ENCODE measurements at places on chromosomes 4 and X. TPM values are rescaled to one million over a fixed set of nuclear protein-coding genes. Genes with fewer than 3 reads are reported as not detected.

GRCh38 chr4:105622269-105622668 lies 69.8 kb downstream of the ARHGEF38 start:
- no peak overlapping the region for H3K4me3 ChIP-seq
- no peaks in the 10 kb centered on the region for H3K27me3 ChIP-seq
- H3K27ac ChIP-seq, result no peak overlapping the region
- peaks cover 23% of the 10 kb centered on the region for H3K4me1 ChIP-seq
- no peak for DNase-seq

Gene IGSF1
- 0.37 TPM for total RNA-seq

DNA sequence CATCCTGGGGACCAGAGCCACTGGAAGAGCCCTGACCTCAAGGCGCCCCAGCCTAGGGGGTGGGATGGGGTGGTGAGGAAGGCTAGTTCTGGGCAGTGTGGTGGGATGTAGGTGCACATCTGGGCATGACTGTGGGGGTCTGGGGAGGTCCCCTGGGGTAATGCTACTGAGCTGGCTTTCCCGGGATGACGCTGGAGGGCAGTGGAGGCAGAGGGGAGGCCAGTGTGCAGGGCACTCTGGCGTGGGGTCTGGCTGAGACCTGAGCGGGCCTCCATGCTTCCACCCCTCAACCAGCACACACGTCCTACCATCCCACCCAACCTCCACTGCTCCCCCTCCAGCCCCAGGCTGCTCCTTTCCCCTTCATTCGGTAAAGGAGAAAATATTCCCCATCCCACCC lies 4.8 kb upstream of the SH3BP2 start:
- no peaks in the 10 kb centered on the region for H3K36me3 ChIP-seq
- H3K4me1 ChIP-seq, result peaks cover 31% of the 10 kb centered on the region
- no peak overlapping the region for H3K4me3 ChIP-seq
- H3K27ac ChIP-seq, result no peak overlapping the region

Gene NPY5R
- total RNA-seq, result 0.12 TPM

GRCh38 chr4:107213410-107213809 lies 177.3 kb upstream of the DKK2 start:
- no peak overlapping the region for H3K4me3 ChIP-seq
- no peaks in the 10 kb centered on the region for H3K4me1 ChIP-seq
- no peaks in the 10 kb centered on the region for H3K27me3 ChIP-seq
- DNase-seq, result no peak
- H3K36me3 ChIP-seq, result no peaks in the 10 kb centered on the region

Gene NR3C2
- 6.5 TPM for total RNA-seq

GRCh38 chr4:96736352-96736889 lies 896.5 kb downstream of the PDHA2 start:
- H3K27me3 ChIP-seq, result no peaks in the 10 kb centered on the region
- H3K4me1 ChIP-seq, result no peaks in the 10 kb centered on the region
- no peak for DNase-seq
- H3K36me3 ChIP-seq, result no peaks in the 10 kb centered on the region
- H3K4me3 ChIP-seq, result no peak overlapping the region

- H3K36me3 ChIP-seq, result no peaks in the 10 kb centered on the region
- H3K4me1 ChIP-seq, result peaks cover under 1% of the 10 kb centered on the region
- H3K4me3 ChIP-seq, result no peak overlapping the region
- no peak overlapping the region for H3K27ac ChIP-seq
- no peak for DNase-seq
- H3K27me3 ChIP-seq, result no peaks in the 10 kb centered on the region
Observed at GRCh38 chr4:185357733-185358440, 37.8 kb downstream of the LRP2BP start.

GRCh38 chr4:38681281-38681991 lies 17.4 kb downstream of the KLF3 start:
- H3K27ac ChIP-seq, result no peak overlapping the region
- H3K27me3 ChIP-seq, result no peaks in the 10 kb centered on the region
- H3K36me3 ChIP-seq, result peaks cover 11% of the 10 kb centered on the region
- H3K4me1 ChIP-seq, result peaks cover 50% of the 10 kb centered on the region
- no peak overlapping the region for H3K4me3 ChIP-seq

GRCh38 chr4:37437163-37437562 lies 192.6 kb downstream of the NWD2 start:
- no peak for DNase-seq
- H3K27me3 ChIP-seq, result no peaks in the 10 kb centered on the region

DNA sequence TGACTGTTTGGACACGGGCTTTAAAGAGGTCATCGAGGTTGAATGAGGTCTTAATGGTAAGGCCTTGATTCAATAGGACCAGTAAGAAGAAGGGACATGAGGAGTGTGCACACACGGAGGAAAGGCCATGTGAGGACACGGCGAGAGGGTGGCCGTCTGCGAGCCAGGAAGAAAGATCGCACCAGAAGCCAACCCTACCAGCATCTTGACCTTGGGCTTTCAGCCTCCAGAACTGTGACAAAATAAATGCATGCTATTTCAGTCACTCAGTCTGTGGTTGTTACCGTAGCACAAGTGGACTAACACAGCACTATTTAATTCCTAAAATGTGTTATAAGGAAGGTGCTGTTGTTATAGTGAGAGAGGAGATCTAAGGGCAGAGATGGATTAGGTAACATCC lies 468.6 kb upstream of the FAT1 start:
- H3K4me1 ChIP-seq, result no peaks in the 10 kb centered on the region
- no peaks in the 10 kb centered on the region for H3K27me3 ChIP-seq
- DNase-seq, result no peak
- no peaks in the 10 kb centered on the region for H3K36me3 ChIP-seq
- no peak overlapping the region for H3K27ac ChIP-seq

- peak within 1 kb of the TSS; percentile 47 for H3K4me3 ChIP-seq
- DNase-seq, result peak; percentile 68
- H3K36me3 ChIP-seq, result no peaks in the 10 kb centered on the region
- peaks cover 2% of the 10 kb centered on the region for H3K4me1 ChIP-seq
- no peak within 1 kb of the TSS for H3K27ac ChIP-seq
Observed at GRCh38 chr4:40749717-40750460, at the start of gene NSUN7. NSUN7 (plus strand) TSS chr4:40749955; CDS start chr4:40750694, 739 bp downstream.

Gene AREG
- total RNA-seq, result 2.7 TPM

Gene TBC1D8B
- total RNA-seq, result 9.2 TPM

Gene NAP1L2
- total RNA-seq, result 0.73 TPM

GRCh38 chr4:9942921-9943600 lies 78.2 kb downstream of the SLC2A9 start:
- H3K27ac ChIP-seq, result no peak overlapping the region
- H3K36me3 ChIP-seq, result no peaks in the 10 kb centered on the region
- DNase-seq, result no peak
- H3K4me3 ChIP-seq, result no peak overlapping the region

Gene TKTL1
- total RNA-seq, result not detected

DNA sequence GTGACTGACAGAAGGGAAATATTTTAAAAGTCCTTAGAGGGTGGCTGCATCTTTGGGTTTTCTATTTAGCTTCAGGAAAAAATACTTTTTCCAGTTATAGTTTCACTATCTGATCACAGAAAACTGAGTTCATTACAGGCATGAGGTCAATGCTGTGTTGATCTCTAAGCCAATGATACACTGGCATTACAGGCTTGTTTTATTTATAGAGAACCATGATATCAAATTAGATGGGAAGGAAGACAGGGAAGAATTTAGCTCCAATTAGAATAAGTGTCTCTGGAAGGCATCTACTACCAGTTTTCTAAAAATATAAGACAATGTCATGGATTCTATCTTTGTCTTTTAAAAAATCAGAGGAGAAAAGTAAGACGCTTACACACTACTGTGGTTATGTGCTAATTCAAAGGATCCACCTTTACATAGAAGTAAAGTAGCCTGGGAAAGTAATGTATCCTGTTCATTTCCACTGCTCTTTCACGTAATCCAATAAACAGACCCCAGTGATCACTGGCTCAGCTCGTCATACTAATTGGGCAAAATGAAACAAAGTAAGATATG lies 344.5 kb upstream of the PPARGC1A start:
- H3K27me3 ChIP-seq, result no peaks in the 10 kb centered on the region
- peaks cover 35% of the 10 kb centered on the region for H3K4me1 ChIP-seq
- DNase-seq, result no peak
- H3K36me3 ChIP-seq, result no peaks in the 10 kb centered on the region

DNA sequence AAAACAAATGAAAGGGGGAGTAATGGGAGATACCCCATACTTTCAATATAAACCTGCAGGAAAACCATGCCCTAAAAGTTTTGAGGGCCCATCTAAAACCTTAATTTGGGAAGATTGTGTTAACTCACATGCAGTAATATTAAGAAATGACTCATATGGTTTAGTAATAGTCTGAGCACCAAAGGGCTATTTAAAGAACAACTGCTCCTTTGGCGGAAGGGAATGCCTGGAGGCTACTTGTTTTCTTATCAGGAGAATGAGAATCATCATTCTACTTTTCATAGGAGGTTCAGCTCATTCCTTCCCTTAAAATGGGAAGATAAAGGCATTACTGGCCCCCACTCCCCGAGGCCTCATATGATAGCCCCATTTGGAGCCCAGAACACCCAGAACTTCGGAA lies 47.6 kb downstream of the SPIN3 start:
- H3K27me3 ChIP-seq, result no peaks in the 10 kb centered on the region
- no peaks in the 10 kb centered on the region for H3K4me1 ChIP-seq
- H3K4me3 ChIP-seq, result no peak overlapping the region
- no peak overlapping the region for H3K27ac ChIP-seq
- DNase-seq, result no peak

Gene HSD17B13
- 46.2 TPM for total RNA-seq

- H3K4me3 ChIP-seq, result no peak overlapping the region
- no peaks in the 10 kb centered on the region for H3K4me1 ChIP-seq
- H3K27ac ChIP-seq, result no peak overlapping the region
Observed at GRCh38 chr4:42341518-42342026, 55.7 kb upstream of the SHISA3 start.

Gene CCKAR
- not detected for total RNA-seq

Gene F8A1
- 13.1 TPM for total RNA-seq

Gene NXT2
- total RNA-seq, result 6.5 TPM

DNA sequence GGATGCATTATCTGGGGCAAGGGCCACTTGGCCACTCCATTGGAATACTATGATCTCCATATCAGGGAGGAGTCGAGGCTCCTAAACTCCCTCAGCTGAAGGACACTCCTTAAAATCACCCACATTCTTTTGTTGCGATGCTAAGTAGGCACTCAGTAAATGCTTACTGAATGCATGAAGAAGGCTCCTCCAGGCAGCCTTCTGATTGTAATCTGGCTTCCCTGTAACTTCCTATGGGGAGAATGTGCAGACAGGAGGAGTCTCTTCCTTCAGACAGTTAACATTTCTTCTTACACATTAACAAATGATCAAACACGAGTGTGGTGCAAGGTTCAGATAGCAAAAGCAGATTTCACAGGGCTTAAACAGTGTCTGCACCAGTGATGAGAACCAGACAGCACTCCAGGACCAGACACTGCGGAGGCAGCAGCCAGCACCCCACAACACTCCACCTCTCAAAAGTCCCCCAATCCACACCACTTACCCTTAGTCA lies 21.4 kb upstream of the USO1 start:
- no peak overlapping the region for H3K4me3 ChIP-seq
- no peaks in the 10 kb centered on the region for H3K36me3 ChIP-seq
- DNase-seq, result no peak

Gene ATP1B4
- total RNA-seq, result not detected

Gene SLC38A5
- total RNA-seq, result 0.59 TPM

DNA sequence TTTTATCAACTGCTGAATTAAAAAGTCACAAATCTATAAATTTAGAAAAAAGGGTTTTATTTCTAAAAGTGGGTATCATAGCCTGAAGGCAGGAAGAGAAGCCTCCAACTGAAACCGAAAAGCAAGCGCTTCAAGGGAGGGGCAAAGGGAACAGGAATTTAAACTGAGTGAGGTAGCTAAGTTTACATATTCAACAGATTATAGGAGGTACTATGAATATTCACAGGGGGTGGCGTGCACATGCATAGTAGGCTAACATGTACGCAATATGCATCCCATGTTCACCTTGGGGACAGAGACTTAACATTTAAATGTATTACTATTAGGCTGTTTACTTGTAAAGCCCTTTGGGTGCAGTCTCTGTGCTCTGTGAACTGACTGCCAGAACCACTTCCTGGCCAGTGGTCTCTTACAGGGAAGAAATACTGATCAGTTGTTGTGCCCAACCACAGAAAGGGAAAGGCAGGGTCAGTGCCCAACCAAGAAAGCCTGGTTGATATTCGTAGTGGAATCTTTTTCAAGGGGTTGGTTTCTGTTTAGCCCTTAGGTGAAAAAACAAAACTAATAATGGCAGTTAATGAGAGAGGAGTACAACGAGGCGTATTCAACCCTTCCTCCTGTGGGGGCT lies 168.7 kb upstream of the GALNTL6 start:
- H3K27ac ChIP-seq, result no peak overlapping the region
- H3K36me3 ChIP-seq, result no peaks in the 10 kb centered on the region
- no peak overlapping the region for H3K4me3 ChIP-seq

GRCh38 chr4:150379454-150379853 lies 202.5 kb upstream of the MAB21L2 start:
- H3K4me3 ChIP-seq, result no peak overlapping the region
- no peaks in the 10 kb centered on the region for H3K4me1 ChIP-seq
- no peaks in the 10 kb centered on the region for H3K36me3 ChIP-seq
- DNase-seq, result no peak

- H3K36me3 ChIP-seq, result no peaks in the 10 kb centered on the region
- H3K27ac ChIP-seq, result peak overlapping the region; percentile 77
- H3K4me3 ChIP-seq, result no peak overlapping the region
- H3K27me3 ChIP-seq, result no peaks in the 10 kb centered on the region
- peak; percentile 91 for DNase-seq
Observed at GRCh38 chr4:2083826-2084160, 24.7 kb downstream of the NAT8L start.

Gene GUCY1A1
- 7.7 TPM for total RNA-seq

Gene CXorf49
- not detected for total RNA-seq

Gene F8
- total RNA-seq, result 19.4 TPM

- H3K27me3 ChIP-seq, result no peaks in the 10 kb centered on the region
- H3K36me3 ChIP-seq, result no peaks in the 10 kb centered on the region
- DNase-seq, result no peak
- H3K4me3 ChIP-seq, result peak overlapping the region; percentile 6
- peak overlapping the region; percentile 24 for H3K27ac ChIP-seq
- H3K4me1 ChIP-seq, result no peaks in the 10 kb centered on the region
Observed at GRCh38 chr4:83112678-83113428, 1.7 kb downstream of the PLAC8 start.

DNA sequence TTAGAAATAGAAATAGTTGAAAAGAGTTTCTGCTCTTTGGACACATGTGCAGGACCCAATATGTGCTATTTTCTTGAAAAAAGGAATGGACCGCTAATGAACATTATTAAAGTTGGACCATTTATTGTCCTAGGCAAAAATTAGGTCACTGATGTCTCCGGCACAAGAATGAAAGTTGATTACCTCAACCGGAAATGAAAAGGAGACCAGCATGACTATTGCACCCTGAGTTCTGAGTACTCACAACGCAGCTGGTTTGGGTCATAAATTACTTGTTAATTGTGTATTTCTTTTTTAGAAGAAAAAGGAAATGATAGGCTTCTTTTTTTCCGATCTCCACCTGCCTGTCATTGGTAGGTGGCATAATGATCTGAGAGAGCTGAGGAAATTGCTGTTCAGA lies 232.7 kb downstream of the ARHGAP24 start:
- no peaks in the 10 kb centered on the region for H3K4me1 ChIP-seq
- H3K27me3 ChIP-seq, result no peaks in the 10 kb centered on the region
- H3K4me3 ChIP-seq, result no peak overlapping the region
- H3K27ac ChIP-seq, result no peak overlapping the region
- no peak for DNase-seq
